ENCODE measurements at places on chromosomes 7 and 10. TPM values are rescaled to one million over a fixed set of nuclear protein-coding genes. Genes with fewer than 3 reads are reported as not detected.

Gene TMEM26
- total RNA-seq: 0.06 TPM

Gene LRRC27
- 6.1 TPM for total RNA-seq

Gene ATP6V0E2
- 65.9 TPM for total RNA-seq

Gene SLC18A2
- total RNA-seq: not detected

Gene ACSM6
- not detected for total RNA-seq

Gene NUPR2
- total RNA-seq: not detected

Gene C1QL3
- total RNA-seq: not detected

Gene ZPBP
- not detected for total RNA-seq

Gene PTPN20
- total RNA-seq: 3.9 TPM

Gene ANKRD30A
- 0.39 TPM for total RNA-seq

Gene LRRTM3
- total RNA-seq: not detected

Gene PPRC1
- 58.5 TPM for total RNA-seq

Gene TDRD1
- not detected for total RNA-seq

Gene MRLN
- not detected for total RNA-seq

Gene IQUB
- total RNA-seq: 0.11 TPM

Gene IRF5
- total RNA-seq: 13.4 TPM

Gene INSYN2A
- total RNA-seq: 1.6 TPM

Gene ZNF680
- 2.2 TPM for total RNA-seq

Gene TEX36
- total RNA-seq: not detected
